ENCODE measurements at places on chromosomes 5 and 9.

DNA sequence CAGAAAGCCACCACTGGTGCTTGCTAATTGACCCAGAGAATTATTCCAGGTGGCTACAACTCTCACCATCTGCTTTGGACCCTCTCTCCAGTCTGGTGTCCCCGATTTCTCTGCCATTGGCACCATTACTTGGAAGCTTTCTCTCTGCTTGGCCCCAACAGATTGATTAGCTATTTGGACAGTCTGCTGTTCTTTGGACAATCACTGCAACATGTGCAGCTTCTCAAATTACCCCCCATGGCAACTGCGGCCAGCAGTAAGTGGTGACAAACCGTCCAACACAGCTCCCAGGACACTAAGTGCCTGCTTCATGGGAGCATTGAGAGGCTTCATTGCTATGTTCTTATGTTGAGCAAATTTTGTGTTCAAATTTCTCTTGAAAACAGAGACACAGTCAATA, 309.8 kb downstream of the TAF11L14 start:
- peak; percentile 5 for DNase-seq

GRCh38 chr5:9391080-9391479, 154.8 kb downstream of the SEMA5A start:
- no peak for DNase-seq

GRCh38 chr9:104177003-104177611, 83.0 kb downstream of the SMC2 start:
- DNase-seq, result peak; percentile 34

- DNase-seq, result peak; percentile 83
Observed at GRCh38 chr9:1173211-1173610, 123.1 kb downstream of the DMRT2 start.

DNA sequence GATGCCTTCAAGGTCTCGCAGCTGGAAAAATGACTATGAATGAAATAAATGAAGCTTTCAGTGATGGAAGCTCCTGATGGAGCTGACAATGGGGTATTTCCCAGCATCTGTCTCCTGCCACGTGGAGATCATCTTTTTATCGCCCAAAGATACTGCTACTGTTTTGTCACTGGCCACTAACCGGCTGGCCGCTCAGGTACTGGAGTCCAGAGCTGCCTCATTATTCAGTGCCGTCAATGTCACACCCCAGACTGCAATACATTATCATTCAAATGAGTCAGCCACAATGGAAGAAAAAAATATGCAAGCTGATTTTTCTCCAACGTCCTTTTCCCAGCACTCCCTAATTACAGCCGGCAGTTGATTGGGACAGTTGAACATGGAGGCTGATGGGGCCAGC, 280.4 kb downstream of the ZSWIM6 start:
- DNase-seq, result no peak

DNA sequence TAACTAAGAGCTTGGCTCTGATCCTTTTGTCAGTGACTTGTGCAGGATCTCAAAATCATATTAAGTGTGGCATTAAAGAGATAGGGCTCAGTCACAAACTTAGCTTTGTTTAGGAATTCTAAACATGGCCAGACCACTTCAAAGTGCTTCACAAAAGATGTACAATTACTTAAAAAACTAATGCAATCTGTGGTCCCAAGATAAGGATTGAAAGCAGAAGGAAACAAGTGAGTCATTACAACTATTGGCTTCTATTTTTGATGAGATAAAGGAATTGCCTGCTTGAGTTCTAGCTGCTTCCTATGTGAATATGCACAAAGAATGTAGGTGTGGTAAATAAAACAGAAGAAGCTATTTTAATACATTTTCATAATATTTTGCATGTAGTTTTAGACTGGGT, 44.9 kb upstream of the SLC12A2 start:
- no peak for DNase-seq

- DNase-seq, result no peak
Observed at GRCh38 chr9:135939351-135940265, 21.6 kb downstream of the UBAC1 start.

- DNase-seq, result no peak
Observed at GRCh38 chr5:27316271-27316650, 277.9 kb upstream of the CDH9 start.

DNA sequence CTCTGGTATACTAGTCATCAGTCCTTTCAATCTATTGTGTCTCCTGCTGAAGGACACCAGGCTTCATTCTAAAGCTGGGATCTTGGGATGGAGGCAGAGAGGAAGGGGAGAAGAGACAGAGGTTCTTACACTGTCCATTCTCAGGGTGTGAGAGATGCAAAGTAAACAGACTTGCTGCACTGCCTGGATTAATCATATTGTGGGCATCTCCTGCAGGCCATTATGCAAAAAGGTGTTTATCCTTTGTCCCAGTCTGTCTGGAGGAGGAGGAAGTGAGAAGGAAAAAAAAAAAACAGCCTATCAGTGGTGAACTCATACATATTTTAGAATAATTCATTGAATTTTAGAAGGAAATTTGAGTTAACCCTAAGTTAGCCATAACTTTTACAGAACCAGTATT, 92.9 kb upstream of the TNPO1 start:
- DNase-seq, result no peak

DNA sequence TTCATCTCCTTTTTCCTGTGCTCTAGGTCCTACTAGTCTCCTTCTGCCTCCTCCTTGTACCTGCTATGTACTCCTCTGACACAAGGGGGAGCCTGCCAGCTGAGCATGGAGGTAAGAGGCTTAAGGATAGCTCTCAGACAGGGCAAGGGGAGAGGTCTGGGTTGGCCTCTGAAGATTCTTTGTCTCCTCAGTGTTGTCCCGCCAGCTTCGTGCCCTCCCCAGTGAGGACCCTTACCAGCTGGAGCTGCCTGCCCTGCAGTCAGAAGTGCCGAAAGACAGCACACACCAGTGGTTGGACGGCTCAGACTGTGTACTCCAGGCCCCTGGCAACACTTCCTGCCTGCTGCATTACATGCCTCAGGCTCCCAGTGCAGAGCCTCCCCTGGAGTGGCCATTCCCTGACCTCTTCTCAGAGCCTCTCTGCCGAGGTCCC, 3.8 kb downstream of the CREB3 start:
- peak; percentile 72 for DNase-seq

GRCh38 chr5:10700516-10700915, 60.5 kb downstream of the DAP start:
- no peak for DNase-seq

- DNase-seq, result no peak
Observed at GRCh38 chr9:70672161-70672649, 257.7 kb upstream of the KLF9 start.

- peak; percentile 85 for DNase-seq
Observed at GRCh38 chr5:73968729-73969128, 342.7 kb downstream of the ARHGEF28 start.

DNA sequence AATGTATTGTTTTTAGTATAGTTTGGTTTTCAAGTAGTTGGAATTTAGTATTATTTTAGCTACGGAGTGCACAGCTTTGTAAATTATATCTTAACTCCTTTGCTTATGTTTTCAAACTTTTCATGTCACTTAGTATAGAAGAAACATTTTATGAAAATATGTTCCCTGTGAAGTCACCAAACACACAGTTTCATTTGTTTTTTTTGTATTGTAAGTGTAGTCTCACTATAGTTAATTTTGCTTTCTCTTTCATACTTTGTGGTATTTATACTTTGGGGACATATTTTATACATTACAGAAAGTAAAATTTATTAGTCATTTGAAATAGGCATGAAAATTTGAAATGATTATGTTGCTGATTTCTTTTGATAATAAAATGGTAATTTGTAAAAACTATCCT, 5.0 kb downstream of the CHSY3 start:
- DNase-seq, result no peak

DNA sequence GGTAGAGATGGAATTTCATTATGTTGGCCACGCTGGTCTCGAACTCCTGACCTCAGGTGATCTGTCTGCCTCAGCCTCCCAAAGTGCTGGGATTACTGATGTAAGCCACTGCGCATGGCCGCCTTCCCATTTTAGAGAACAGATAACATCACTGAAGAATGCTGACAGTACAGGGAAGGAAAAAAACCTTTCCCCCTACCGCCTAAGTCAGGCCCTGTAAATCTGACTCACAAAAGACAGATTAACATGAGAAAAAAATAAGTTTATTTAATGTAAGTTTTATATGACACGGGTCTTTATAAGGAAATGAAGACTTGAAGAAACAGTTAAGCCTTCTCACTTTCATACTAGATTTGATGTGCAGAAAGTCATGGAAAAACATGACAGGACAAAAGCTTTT, 227.2 kb upstream of the ZNF608 start:
- no peak for DNase-seq

- no peak for DNase-seq
Observed at GRCh38 chr9:131800843-131801242, 61.0 kb upstream of the RAPGEF1 start.

DNA sequence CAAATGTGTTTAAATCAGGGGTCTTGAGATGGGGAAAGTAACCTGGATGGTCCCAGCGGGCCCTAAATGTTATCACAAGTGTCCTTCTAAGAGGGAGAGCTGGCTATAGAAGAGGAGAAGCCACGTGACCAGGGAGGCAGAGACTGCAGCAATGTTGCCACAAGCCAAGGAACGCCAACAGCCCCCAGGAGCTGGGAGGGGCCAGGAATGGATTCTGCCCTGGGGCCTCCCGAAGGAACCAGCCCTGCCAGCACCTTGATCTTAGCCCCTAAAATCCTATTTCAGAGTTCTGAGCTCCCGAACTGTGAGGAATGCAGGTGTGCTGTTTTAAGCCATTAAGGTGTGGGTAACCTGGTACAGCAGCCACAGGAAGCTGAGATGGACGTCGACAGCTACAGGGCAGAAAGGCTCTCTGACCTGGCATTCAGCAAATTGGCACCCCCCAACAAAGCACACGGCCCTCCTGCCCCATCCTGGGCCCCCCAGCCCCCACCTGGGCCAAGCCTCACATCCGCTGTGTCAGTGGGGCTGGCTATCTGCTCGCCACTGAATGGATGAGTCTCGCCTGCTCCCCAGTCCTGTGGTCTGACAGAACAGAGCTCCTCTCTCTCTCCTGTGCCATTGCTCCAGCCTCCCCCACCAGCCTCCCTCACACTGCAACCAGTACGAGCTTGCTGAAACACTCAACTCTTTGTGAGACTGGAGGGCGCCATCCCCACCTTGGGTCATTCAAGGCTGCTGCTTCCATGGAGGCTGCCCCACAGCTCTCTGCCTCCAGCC, 78.8 kb downstream of the ADAMTS2 start:
- no peak for DNase-seq

DNA sequence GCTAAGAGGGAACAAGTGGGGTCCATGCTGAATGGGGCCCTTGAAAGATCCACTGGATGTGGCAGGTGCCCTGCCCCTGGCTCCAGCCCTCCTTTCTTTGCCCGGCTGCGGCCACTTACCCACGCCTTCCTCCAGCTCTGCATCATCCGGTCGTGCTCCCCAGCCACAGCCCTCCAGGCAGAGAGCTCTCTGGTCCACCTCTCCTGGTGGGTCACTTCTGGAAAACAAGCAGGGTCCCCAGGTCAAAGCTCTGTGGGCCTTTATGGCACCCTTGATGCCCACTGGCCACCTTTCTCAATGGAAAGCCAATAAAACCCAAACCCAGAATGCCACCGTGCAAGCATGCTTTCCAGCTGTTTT, 45.0 kb downstream of the SECISBP2 start:
- DNase-seq, result no peak

GRCh38 chr5:170920196-170920595, 58.4 kb downstream of the RANBP17 start:
- DNase-seq, result no peak

DNA sequence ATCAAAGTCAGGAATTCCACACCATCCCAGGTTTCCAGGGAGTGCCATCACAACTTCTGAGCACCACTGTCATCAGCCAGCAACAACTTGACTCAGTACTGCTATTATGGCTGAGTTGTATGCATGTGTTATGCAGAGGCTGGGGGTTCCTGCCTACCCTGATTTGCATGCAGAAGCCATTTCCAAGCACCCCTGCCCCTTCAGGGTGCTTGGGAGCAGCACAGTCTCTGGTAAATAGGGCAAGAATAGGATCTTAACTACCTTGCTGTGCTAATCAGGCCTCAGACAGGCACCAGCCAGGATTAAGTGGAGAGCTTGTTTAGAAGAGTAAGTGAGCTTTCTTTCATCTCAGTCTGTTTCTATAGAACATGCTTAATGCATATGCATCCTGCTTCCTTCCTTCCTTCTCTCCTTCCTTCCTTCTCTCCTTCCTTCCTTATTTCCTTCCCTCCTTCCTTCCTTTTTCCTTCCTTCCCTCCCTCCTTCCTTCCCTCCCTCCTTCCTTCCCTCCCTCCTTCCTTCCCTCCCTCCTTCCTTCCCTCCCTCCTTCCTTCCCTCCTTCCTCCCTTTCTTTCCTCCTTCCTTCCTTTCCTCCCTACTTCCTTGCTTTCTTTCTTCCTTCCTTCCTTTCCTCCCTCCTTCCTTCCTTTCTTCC, 175.7 kb downstream of the FRMD3 start:
- no peak for DNase-seq

- no peak for DNase-seq
Observed at GRCh38 chr9:36938617-36939016, 95.5 kb downstream of the PAX5 start.

GRCh38 chr9:14314929-14315874, 1.3 kb upstream of the NFIB start:
- DNase-seq, result peak; percentile 93

- no peak for DNase-seq
Observed at GRCh38 chr5:124921694-124922093, 175.3 kb upstream of the ZNF608 start.

DNA sequence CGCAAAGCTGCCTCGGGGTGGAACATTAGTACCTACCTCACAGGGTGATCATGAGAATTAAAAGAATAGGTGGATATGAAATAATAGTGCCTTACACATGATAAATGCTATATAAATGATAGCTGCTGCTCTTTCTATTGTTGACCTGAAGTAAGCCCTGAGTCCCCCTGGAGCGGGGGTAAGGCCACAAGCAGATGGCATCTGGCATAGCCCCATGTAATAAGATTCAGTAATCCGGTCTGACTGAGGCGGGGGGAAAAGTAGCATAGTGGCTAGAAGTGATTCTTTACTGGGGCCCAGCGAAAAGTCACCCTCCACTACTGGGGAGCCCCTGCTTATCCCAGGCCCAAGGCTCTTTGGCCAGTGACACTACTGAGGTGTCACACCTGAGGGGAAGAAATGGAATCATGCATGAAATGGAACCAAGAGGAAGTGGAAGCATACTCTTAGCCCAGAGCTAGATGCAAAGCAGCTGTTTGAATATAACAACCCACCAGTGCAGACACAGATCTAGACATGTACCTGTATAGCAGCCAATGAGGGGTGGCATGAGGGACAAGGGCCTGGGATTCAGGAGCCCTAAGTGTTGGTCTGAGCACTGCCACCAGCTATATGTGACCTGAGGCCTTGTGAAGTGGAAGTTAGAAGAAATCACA, 16.1 kb upstream of the FGFR4 start:
- DNase-seq, result no peak

- DNase-seq, result no peak
Observed at GRCh38 chr5:67502951-67503350, 306.4 kb upstream of the CD180 start.

- DNase-seq, result no peak
Observed at GRCh38 chr9:116081435-116082115, 72.0 kb upstream of the PAPPA start.

DNA sequence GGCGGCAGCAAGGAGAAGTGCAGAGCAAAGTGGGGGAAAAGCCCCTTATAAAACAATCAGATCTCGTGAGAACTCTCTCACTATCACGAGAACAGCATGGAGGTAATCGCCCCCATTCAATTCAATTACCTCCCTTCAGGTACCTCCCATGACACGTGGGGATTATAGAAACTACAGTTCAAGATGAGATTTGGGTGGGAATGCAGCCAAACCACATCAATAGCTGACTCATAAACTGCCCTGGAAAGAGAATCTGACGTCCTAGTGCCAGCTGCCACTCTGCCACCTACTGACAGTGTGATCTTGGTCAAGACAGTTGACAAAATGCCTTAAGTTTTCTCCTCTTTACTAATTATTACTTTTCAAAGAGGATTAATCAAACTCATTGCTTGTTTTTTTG, 128.3 kb downstream of the GPBP1 start:
- peak; percentile 56 for DNase-seq

Measured in SJCRH30 (cell line).